ENCODE measurements at places on chromosomes 7 and 10.
A peak's percentile ranks its signal among the peaks of the same experiment; 100 is the strongest.

DNA sequence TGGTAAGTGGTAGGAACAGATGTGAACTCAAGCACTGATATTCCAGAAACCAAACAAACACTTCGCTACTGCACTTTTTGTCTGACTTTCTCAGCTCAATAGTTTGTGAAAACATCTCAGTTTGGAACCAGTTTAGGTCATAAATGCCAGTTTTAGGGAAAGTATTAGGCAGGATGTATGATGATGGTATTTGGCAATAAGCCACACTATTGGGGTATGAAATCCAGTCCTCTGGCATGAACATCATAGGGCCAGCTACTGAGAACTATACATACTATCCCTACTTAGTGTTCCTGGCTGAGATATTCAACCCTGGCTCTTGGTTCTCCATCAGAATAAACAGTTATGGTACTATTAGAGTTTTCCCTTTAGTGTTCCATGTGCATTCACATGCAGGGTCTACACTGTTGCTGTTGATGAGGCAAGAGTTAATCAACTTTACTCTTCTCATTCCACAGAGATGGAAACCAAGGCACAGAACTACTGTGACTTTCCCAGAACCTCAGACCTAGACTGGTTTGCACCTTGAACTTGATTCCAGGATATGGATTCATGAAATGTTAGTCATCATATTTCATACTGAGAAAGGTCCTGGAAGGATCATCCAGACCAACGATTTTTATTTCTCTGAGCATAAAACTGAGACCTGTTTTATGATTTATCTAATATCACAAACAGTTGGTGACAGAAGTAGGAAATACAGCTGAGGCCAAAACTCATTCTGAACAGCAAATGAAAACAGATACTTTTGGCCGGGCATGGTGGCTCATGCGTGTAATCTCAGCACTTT is 20.0 kb upstream of the IFIT2 start:
- DNase-seq, result no peak

DNA sequence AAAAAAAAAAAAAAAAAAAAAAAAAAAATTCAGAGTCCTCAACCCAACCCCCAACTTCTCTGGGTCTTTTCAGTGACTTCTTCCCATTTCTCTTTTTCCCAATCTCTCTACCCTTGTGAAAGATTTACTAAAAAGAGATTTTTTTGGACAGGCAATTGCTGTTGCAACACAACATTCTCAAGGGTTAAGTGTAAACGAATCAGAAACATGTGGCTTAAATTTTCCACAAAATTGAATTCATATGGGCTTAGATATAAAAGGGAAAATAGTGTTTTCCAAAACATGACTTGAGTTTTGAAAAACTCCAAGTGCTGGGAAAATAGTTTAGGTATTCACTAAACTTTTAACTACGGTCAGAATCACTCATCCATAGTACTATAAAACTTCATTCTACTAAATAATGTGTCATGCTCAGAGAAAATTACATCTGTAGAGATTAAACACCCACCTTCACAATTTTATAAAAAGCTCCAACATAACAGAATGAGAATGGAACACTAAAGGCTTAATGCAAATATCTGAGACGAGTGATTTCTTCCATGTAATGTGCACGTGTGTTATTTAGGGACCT is 643.1 kb downstream of the PARD3 start:
- no peak for DNase-seq

DNA sequence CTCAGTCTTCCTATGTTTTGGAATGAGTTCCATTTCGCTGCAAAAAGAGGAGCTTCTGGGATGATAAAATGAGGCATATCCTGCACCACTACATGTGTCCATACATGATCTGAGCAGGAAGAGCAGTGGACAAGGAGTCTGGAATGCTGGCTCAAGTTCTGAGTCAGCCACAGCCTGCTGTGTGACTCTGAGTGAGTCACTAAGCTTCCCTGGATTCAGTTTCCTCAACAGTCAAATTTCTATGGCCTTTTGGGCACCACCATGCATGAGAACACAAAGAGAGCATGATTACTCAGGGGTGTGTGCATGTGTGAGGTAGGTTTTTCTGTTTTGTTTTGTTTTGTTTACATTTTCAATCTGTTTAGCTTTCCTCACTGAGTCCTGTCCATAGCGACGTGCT is 254.6 kb downstream of the ANKRD30A start:
- no peak for DNase-seq

GRCh38 chr7:143493751-143494150 is 16.1 kb downstream of the TAS2R41 start:
- peak; percentile 15 for DNase-seq

GRCh38 chr7:22944510-22944909 is 69.4 kb downstream of the HYCC1 start:
- DNase-seq, result no peak

DNA sequence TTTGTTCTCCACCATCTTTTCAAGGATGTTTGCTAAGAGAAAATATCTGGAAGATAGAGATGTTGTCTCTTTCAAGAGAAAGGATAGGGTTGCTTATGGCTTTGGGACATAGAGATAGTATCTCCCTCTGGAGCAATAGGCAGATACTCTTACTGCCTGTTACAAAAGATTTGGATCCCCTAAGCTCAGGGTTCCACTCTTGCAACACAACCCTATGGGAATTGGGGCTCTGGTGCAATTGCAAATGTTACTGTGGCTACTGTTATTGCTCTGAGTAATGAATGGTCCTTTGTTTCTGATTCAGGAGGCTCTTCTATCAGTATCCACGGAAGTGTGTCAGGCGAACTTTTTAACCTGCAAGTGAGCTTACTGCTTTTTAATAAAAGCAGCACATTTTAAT is 88.8 kb downstream of the GPR85 start:
- no peak for DNase-seq

- DNase-seq, result no peak
Measured at GRCh38 chr10:60299961-60300883, 89.5 kb downstream of the ANK3 start.

GRCh38 chr10:27241010-27241651 is 534 bp upstream of the ACBD5 start:
- peak; percentile 38 for DNase-seq

DNA sequence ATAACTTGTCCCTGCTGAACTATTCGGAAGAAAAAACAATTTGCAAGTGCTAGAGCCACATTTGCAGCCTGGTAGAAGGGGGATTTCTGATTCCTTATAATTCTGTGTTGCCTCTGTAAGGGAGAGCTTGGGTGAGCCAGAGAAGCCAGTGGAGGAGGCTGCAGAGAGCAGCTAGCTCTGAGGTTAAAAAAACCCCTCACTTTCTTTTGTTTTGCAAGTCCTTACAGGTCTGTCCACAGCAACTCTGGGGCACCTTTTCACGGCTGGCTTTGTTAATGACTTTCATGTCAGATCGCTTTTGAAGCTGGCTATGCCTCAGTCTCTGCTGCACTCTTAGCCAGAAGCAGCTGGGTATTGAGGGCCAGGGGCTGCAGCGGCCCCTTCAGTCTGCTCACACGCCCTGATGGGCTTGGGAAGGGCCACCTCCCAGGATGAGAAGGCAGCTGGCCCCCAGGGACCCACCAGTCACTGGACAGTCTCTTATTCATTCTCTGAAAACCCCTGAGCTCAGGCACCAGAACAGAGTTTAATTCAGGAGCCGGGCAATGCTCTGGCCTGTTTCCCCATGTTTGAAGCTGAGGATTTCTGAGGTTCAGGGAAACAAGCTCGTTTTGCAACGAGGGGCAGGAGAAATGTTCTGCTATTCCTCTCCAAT is 30.9 kb downstream of the TRIM8 start:
- no peak for DNase-seq
